Ovary (tissue), 10 donors: ENCODE measurements at places on chromosomes 4 and X. TPM values are rescaled to one million over a fixed set of nuclear protein-coding genes. Genes with fewer than 3 reads are reported as not detected.

The PIN4 gene
- 9.9 TPM for total RNA-seq

The MAGEC3 gene
- total RNA-seq, result not detected

The TLR7 gene
- 0.57 TPM for total RNA-seq

The TBX22 gene
- not detected for total RNA-seq

The UTP3 gene
- total RNA-seq, result 10.3 TPM

The VSIG4 gene
- 50.5 TPM for total RNA-seq

The BEX4 gene
- 52.9 TPM for total RNA-seq

The RTL5 gene
- total RNA-seq, result 4.6 TPM

The ERAS gene
- total RNA-seq, result not detected

The FAM200B gene
- total RNA-seq, result 50.3 TPM

The WAS gene
- 1.7 TPM for total RNA-seq

The PRRG1 gene
- 9.7 TPM for total RNA-seq

The GC gene
- total RNA-seq, result 4.3 TPM

The GAGE1 gene
- total RNA-seq, result not detected

The FMR1NB gene
- not detected for total RNA-seq

The SLC30A9 gene
- 46.0 TPM for total RNA-seq

The IRS4 gene
- total RNA-seq, result 9.0 TPM

The ZNF182 gene
- 5.3 TPM for total RNA-seq

The CT83 gene
- not detected for total RNA-seq

The MMRN1 gene
- total RNA-seq, result 17.8 TPM

The ZFYVE28 gene
- 8.6 TPM for total RNA-seq

The SLC10A6 gene
- total RNA-seq, result not detected

The RADX gene
- 10.9 TPM for total RNA-seq

The GATA1 gene
- total RNA-seq, result not detected

The NSD2 gene
- 18.5 TPM for total RNA-seq

The GPR50 gene
- total RNA-seq, result not detected
